ENCODE measurements at places on chromosomes 16 and 17.

GRCh38 chr16:11162586-11163268 lies 93.3 kb downstream of the SOCS1 start:
- DNase-seq = no peak

DNA sequence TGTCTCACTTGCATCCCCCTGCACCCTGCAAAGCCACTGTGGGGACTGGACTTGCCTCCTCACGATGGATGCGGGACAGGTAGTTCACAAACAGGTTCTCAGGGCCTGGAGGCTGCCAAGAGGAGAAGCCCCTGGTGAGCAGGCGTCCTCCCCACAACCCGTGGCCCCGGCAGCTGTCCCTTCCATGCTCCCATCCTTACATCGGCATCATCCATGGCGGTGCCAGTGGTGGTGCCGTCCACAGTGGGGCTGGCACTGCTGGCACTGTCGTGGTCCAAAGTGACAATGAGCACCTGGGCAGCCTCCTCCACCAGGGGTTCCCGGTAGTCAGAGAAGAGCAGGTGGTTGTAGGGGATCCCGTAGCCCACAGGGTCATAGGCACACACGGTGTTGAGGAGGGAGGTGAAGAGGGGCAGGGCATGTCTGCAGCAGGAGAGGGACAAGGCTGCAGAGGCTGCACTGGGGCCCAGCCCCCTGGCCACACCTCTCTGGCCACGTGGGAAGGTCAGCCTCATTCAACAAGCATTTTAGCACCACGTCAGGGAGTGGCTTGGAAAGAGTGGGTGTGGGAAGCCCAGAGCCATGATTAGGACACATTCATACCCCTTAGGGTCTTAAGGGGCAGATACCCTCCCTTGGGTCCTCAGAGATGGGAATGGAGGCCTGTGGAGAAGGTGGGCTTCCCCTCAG lies 12.6 kb downstream of the HID1 start:
- DNase-seq = peak; percentile 34

GRCh38 chr17:20944014-20944865 lies 98.6 kb downstream of the USP22 start:
- DNase-seq = peak; percentile 69

DNA sequence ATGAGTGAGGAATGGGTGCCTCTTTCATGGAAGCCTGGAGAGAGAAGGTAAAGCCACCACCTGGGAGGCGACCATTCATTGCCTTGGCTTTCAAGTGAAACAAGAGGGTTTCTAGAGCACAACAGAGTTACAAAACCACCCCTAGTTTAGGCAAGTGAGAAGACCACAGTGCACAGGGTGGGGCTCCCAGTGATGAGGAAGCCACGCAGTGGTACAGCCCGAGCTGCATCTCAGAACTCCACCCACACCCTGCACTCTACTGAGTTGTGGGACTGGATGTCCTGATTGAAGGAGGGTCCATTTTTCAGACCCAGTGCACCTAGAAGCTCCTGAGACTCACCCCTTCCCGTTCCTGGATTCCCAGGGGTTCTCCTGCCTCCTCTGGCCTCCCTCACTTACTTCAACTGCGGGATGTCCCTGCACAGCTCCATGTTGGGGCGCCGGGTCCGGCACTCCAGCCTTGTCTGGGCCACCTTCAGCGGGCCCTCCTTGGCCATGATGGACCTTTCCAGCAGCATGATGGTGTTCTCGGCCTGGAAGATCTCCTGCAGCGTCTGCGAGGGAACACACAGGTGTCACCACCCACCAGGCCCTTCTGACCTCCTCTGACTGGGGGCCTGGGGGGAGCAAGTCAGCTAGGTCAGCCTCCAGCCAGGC lies 55.1 kb upstream of the EMP2 start:
- DNase-seq = no peak

DNA sequence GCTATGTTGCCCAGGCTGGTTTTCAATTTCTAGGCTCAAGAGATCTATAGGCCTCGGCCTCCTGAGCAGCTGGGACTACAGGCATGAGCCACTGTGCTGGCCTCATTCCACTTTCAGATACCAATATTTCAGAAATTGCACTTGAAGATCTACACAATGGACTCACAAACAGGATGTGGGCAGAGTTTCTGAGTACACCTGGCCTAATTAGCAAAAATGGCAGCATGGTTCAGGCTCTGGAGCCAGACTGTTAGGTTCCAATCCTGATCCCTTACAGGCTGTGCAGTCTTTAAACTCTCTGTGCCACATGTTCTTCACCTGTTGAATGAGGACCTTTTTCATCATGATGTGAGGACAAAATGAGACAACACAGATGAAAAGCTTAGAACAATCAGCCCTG lies 32.2 kb downstream of the RNF157 start:
- no peak for DNase-seq

DNA sequence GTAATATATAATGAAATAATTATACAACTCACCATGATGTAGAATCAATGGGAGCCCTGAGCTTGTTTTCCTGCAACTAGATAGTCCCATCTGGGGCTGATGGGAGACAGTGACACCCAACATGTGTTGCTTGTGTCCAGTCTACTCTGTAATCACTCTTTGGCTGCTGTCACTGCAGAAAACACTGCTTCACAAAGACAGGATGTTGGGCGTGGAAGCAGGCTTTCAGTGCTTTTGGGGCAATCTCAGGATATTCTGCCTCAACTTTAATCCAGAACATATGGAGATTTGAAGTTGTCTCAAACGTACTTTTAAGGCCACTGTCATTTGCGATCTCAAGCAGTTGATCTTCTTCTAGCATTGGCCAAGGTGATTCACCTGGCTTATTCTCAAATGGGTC lies 94.9 kb downstream of the CYTH1 start:
- no peak for DNase-seq

- peak; percentile 41 for DNase-seq
Measured at GRCh38 chr17:78774956-78775571, 7.0 kb downstream of the CYTH1 start.

DNA sequence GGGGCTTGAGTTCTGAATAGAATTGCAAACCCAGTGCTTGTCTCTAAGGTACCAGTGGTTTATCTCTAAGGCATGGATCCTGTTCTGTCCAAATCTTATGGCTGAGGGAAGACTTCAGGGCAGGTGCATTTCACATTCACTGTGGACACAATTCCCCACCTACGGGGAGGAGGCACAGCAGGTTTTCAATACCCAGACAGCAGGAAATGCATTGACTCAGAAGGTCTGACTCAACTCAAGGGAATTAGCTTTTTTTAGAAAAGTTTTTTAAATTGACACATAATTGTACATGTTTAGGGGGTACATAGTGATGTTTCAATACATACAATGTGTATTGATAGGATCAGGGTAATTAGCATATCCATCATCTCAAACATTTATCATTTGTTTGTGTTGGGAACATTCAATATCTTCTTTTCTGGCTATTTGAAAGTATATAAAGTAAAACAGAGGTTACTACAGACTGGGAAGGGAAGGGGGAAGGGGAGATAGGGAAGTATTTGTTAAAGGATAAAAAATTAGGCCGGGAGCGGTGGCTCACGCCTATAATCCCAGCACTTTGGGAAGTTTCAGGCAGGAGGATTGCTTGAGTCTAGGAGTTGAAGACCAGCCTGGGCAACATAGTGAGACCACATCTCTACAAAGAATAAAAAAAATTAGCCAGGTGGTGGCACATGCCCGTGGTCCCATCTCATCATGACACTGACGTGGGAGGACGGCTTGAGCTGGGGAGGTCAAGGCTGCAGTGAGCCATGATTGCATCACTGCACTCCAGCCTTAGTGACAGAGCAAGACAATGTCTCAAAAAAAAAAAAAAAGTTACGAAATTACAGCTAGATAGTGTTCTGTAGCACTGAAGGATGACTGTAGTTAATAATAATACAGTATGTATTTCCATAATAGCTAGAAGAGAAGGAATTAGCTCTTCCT lies 54.9 kb downstream of the RGS9 start:
- peak; percentile 70 for DNase-seq

- DNase-seq = no peak
Measured at GRCh38 chr16:55042556-55043432, 112.1 kb downstream of the IRX5 start.

GRCh38 chr16:74774223-74775139 lies at the start of gene FA2H:
Gene FA2H, minus strand, starts transcription at chr16:74774820. Its CDS starts 65 bp downstream, at chr16:74774755.
- peak; percentile 88 for DNase-seq

DNA sequence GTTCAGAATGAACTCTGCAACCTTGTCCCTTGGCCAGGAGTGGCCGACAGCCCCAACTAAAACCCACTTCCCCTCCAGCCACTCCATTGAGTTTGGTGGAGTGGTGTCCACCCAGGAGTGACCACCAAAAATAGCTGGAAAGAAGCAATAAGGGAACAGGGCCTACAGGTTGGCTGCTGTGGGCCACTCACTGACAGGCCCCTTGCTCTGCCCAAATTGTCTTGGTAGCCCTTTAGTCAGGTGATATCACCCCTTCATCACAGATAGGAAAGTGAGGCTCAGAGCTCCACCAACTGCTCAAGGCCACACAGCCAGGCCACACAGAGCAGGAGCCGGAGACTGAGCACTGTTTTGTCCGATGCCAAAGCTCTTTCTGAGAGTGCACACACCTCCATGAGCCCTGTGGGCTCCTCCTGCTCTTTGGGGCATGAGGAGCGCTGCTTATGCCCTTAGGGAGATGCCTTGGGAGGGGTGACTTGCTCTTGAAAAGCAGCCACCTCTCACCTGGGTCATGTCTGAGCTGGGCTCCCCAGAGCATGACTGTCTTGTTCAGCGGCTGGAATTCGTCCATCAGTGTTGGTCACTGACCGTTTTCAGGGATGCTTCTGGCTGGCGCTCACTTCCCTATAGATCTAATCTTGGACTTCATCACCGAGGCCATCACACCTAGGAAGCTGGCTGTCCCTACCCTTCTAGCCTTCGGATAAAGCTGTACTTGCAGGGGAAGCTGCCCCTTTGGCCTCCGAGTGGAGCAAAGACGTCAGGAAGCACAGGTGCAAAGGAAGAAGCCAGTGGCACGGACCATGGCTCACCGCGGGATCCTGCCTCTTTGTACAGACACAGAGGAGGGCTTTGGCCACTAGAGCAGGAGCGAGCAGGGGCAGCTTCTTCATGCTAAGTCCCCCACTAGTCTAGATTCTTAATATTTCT lies 186.0 kb upstream of the ZNF469 start:
- DNase-seq = no peak

DNA sequence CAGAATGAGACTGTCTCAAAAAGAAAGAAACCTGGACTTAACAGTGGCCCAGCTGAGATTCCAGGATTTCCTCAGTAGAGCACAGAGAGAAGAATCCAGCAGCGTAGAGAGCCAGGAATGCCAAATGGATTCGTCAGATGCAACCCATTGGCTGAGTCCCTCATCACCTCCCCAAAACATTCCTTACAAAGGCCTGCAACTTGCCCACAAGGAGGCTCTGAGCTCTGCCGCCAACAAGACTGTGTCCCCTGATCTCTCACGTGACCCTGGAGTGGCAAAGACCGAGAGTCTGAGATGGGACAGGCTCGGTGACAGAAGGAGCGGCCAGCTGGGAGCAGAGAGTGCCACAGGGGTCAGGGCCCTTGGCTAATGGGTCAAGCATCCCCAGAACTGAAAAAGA lies 6.9 kb upstream of the CHMP6 start:
- DNase-seq = peak; percentile 46

GRCh38 chr17:38768417-38768816 lies 15.9 kb downstream of the PSMB3 start:
- no peak for DNase-seq

- no peak for DNase-seq
Measured at GRCh38 chr16:22375963-22376640, 1.7 kb upstream of the CDR2 start.

- no peak for DNase-seq
Measured at GRCh38 chr17:32492648-32493289, 6.0 kb downstream of the CDK5R1 start.

All from MCF 10A (cell line).